NCI-H1048 (cell line): ENCODE measurements at places on chromosomes 11 and 22.

GRCh38 chr11:80365076-80365725, 924.4 kb upstream of the TENM4 start:
- no peak for DNase-seq

DNA sequence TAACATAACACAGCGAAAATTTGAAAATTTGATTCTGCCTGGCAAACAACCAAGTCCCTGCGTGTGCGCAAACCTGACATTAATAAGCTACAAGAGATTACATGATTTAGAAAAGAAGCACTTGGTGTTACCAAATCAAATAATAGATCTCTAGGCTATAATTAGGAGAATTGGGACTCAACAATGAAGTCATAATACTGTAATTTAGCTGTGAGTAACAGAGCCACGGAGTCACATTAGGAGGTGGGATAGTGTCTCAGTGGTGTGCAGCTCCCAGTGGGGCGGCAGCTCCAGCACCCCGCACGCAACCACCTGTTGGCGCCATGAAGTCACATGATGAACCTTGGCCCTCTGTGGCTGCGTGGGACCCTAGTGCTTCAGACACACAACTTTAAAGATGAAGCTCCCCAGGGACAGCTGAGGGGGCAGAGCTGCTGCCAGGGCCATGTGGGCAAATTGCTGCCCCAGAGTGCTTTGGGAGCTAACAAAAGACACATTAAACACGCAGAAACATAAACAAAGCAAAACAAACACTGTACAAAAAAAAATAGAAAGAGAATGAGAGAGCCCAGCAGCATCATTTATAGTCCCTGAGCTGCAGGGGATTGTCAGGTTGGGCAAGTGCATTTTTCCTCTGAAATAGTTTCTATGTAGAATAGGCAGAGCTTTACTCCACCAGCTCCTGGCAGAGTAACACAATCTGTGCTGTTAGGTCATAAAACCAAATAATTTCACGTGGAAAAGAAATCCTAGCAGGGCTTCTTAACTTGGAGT, 605.6 kb downstream of the SOX6 start:
- no peak for DNase-seq

DNA sequence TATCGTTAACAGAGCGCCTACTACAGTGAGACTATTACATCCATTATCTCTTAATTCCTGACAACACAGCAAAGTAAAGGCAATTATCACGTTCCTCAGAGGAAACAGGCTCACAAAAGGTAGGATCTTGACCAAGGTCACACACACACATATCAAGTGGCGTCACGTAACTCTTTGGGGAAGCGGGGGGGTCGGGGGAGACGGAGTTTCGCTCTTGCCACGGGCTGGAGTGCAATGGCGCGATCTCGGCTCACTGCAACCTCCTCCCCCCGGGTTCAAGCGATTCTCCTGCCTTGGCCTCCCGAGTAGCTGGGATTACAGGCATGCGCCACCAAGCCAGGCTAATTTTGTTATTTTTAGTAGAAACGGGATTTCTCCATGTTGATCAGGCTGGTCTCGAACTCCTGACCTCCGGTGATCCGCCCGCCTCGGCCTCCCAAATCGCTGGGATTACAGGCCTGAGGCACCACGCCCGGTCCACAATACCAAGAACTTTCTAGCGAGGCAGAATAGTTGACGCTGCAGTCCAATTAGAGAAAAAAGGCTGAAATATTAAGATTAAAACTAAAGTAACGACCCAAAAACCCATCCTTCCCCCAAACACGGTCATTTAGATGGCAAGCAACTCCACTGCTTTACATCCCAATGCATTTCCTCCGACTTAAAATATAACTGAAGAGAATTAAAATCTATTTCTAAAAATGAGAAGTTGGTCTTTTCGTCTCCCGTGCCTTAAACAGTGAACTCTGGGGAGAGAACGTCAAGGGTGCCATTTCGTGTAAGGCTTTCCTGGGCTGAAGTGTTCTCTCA, 1.2 kb downstream of the DDX17 start:
- DNase-seq: no peak

- no peak for DNase-seq
These were observed 201.3 kb upstream of the NTM start for GRCh38 chr11:131168839-131169713.

DNA sequence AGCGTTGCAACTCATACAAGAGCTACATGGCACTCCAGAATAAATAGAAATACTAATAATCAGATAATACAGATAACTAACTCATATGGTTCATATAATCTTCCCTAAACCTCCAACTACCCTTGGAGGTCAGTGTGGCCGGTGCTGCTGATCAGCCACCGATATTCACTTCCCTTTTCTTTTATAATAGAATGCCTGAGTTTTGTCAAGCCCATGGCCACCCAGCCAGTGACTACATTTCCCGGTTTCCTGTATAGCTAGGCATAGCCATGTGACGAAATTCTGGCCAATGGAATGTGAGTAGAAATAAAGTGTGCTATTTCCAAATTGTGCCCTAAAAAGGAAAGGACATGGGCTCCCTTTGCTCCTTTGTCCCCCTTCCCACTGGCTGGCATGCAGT, 5.9 kb upstream of the CAT start:
- DNase-seq: no peak

DNA sequence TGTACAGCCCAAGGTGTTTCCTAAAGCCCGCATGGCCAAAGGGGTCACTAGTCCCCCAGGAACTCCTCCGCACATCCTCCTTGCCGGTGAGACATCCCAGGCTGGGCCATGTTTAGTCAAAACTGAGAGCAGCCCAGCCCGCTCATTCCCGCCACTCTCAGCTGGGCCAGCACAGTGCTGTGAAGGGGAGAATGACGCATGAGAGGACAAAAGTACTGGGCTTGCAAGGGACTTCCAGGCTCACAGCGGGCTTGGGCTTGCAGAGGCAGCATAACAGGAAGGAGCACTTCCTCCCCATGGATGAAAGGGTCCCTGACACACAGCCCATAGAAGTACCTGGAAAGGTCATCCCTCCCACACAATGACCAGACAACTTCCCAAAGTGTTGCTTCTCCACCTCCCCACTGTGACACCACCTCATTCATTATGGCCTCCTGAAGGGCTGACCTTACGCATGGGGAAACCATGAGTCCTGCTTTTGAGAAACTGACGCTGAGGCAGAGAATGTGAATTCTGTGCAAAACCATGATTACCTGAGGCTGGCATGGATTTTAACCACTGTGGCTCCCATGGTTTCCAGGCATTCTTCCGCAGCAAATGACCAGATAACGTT, 19.1 kb downstream of the ETS1 start:
- DNase-seq: no peak
